ENCODE measurements at places on chromosomes 7 and 10.
A peak's percentile ranks its signal among the peaks of the same experiment; 100 is the strongest.

DNA sequence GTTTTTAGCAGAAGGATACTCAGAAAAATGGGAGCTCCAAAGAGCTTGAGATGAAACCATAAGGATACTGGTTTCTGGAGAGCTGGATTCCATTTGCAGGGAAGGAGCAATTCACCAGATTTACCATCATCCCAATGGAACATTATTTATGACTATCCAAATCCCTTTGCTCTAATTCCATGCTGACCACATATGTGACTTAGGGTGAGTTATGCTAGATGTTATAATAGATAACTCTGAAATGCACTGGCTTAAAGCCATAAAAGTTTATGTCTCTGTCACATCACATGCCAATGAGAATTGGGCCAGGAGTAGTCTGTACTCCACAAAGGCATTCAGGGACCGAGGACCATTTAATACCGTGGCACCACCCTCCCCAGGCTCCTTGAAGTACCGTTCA lies 185.2 kb downstream of the SKIDA1 start:
- DNase-seq: peak; percentile 77

DNA sequence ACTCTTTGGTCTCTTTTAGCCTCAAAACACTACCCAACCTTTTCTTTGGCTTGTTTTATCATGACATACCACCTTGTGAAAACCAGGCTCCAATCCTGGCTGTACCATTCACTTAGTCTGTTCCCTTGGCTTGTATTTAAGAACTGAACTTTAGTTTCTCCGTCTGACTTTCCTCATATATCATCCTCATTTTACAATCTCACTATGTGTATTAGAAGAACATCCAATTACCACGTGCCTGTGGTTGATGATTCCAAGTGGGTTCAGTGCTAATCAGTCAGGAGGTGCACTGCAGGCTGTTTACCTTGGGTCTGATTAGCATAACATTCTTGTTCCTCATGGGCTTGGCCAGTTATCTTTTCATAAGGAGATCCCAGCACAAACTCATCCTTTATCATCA lies 144.8 kb upstream of the KLF14 start:
- DNase-seq: no peak

GRCh38 chr7:142813226-142813625 lies 41.6 kb upstream of the EPHB6 start:
- DNase-seq: peak; percentile 14

GRCh38 chr7:82384051-82384464 lies 59.5 kb downstream of the CACNA2D1 start:
- no peak for DNase-seq

DNA sequence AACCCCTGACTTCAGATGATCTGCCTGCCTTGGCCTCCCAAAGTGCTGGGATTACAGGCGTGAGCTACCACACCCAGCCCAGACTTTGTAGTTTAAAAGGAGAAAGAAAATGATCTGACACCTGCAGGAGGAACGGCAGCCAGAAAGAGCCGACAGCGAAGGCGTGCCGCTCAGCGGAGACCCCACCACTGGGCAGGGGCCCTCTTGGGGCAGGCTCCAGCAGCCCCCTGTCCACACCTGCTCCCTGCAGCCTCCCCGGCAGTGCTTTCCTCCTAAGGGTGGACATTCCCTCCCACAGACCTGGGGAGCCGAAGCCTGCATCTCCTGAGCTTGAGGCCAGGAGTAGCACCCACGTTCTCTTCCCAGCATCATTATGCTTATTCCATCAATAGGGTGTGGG lies 19.2 kb upstream of the CNPY1 start:
- DNase-seq: no peak

DNA sequence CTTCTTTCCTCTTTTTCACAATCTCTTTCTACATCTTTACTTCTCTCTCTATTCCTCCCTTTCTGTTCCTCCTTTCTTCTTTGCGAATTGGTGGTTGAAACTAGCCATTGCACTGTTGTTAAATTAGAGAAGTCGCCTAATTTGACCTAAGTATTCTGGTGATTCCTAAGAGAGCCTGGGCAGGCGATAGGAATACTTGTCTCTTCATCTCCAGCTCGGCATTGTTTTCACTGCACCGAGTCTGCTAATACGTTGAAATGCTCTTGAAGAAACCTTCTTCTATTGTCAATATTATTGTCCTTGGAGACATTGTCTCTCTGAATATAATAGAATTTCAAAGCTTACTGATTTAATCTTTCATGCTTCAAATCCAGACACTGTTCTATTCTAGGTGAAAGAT lies 31.7 kb downstream of the KCND2 start:
- DNase-seq: no peak

DNA sequence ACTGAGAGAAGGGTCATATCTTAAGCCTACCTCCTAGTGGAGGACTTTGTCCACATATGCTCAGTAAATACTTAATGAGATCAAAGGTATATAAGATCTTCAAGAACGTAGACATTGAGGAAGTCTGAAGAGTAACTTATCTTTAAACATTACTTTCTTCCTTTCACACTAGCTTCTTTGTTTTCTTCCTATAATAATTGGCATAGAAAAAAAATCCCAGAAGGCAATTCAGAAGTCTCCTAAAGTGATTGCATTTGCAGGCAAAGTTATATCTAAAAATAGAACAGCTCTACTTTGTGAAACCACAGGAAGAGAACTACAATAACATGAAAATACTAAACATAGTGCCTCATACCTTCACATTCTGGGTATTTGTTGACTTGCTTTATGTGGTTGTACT lies 150.4 kb downstream of the PPP1R3A start:
- DNase-seq: no peak

DNA sequence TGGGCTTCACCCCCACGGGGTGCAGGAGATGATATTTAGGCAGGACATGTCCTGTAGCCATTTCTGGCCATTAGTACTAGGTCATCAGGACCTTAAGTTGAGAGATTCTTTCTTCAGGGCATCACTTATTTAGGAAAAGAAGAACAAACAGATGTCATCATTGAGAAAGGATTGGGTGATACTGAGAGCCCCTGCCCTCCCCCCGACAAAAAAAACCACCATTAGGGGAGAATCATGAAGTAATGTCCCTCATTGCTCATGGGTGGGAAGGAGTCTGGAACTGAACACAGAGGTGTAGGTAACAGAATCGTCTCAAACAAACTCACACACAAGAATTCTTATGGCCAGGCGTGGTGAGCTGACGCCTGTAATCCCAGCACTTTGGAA lies 6.4 kb upstream of the ORAI2 start:
- DNase-seq: no peak

Measured in fibroblast of skin of left quadriceps (primary cell).